ENCODE measurements at places on chromosomes 11 and 22.
A peak's percentile ranks its signal among the peaks of the same experiment; 100 is the strongest.

DNA sequence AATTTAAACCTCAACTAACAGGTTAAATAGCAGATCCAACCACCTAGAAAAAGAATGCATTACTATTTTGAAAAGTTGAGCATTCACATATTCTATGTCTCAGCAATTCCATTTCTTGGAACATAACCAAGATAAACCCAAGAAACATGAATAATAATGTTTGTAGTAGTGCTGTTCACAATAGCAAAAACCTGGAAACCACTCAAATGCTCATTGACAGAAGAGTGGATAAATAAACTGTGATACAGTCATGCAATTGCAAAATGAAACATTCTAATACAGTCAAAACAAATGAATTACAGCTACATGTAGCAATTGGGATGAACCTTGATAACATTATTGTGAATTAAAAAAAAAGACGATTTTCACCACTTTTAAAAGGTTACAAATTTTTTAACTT lies 162.8 kb upstream of the TMEM45B start:
- no peak for DNase-seq

DNA sequence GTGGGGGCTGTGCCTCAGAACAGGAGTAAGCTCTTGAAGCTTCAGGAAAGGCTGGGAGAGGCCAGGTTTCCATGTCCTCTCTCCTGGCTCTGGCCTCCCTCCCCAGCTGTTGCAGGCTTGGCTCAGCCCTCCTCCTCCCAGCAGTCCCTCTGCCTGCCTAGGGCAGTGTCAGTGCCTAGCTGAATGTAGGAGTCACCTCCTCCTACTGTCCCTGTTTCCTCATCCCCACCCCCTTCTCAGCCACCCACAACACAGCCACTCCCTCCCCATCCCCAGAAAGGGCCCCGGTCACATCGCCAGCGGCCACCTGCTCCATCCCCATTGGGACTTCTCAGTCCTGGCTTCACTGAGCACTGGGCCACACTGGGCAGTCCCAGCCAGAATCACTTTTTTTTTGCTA lies 2.9 kb upstream of the FBLN1 start:
- no peak for DNase-seq

- no peak for DNase-seq
Observed at GRCh38 chr11:128868841-128869671, 2.0 kb upstream of the KCNJ1 start.

DNA sequence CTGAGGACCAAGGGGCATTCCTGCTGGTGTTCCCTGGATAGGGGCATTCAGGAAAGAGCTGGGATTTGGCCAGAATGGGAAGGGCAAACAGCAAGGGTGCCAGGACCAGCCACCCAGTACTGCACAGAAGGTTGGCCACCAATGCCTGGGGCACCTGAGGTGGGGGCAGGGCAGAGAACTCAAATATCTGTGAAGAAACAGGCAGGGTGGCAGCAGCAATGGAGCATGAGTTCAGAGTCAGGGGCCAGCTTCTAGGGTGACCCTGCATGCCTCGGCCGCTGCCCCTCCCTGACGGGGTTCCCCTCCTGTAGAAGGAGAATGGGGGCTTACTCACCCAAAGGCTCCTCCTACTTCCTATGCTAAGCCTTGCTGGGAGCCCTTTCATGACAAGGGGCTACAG lies 79.3 kb upstream of the SHANK2 start:
- DNase-seq: no peak

- no peak for DNase-seq
Observed at GRCh38 chr11:40388097-40388818, 1071.2 kb downstream of the LRRC4C start.

DNA sequence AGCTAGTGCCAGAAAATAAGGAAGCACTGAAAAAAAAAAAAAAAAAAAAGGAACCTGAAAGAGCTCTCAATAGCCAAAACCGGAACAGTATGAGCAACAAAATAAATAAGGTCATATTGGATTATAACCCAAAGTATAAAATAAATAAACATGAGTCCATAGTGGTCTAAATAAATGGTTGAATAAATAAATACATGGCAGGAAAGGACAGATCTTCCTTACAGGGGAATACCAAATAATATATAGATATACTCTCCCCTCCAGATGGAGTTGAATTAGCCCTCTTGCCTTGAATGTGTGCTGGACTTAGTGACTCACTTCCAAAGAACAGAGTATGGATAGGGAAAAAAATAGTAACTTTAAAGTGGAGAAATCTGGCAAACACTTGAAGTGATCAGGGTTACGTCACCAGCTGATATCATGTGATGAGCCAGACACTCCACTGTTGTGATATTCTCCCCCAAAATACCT lies 14.3 kb upstream of the ARRB1 start:
- no peak for DNase-seq

- peak; percentile 67 for DNase-seq
Observed at GRCh38 chr22:33579448-33580093, 340.7 kb downstream of the LARGE1 start.

DNA sequence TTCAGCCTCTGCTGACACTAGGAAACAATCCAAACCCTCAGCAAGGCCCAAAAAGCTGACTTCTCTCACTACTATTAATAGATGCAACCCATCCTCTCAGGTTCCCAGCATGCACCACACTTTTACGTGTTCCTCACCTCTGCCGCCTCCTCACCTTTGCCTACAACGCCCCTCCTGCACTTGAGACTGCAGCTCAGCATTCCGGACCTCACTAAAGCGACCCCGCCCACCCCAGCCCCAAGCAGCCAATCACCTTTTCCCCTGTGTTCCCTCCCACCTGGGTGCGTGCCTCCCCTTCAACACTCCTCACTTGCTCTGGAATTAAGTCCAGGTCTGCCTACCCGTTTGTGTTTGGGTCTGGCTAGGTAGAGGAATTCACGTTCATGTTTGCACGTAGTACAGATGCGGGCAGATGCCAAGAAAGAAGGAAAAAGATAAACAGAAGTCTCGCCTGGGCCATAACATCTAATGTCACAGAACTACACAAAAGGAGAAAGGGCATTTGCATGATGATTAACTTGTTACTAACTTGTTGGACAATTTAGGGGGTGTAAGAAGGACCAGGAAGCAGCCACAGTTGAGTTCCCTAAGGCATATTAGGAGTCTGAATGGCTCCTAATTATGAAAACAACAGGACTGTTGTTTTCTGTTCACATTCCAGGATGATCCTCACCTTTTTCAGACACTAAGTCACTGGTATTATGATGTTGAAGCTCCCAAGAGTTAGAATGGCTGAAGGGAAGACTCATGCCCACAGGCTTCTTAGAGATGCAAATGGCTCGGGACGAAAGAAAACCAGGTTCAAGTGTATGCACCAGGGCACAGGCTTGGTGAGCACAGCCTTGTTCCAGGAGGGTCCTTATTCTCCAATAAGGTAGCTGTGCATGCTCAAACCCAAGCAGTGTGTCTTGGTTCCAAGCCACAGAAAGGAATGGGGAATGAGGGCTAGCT lies 102.2 kb downstream of the MICAL3 start:
- DNase-seq: no peak

- peak; percentile 65 for DNase-seq
Observed at GRCh38 chr22:24758164-24758799, 16.2 kb downstream of the PIWIL3 start.

GRCh38 chr11:63490551-63491239 lies at the start of gene PLAAT5:
TSS of gene PLAAT5 (minus strand) at chr11:63491167. CDS start at chr11:63491034, 133 bp downstream.
- DNase-seq: peak; percentile 59

DNA sequence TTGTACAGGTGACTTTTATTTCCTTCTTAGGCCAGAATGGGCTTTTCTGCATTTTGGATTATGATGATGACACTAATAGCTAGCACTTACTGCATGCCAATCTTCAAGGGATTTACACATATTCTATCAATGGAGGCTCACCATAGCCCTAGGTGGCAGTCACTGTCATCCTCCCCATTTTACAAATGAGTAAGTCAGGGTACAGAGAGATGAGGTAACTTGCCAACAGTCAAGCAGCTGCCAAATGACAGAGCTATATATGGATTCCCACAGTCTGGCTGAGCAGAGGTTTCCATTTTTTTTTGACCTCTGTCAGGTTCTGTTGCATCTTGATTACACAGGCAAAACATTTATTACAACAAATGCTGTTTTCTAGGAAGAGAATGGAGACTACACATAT lies 23.8 kb upstream of the C11orf96 start:
- no peak for DNase-seq

DNA sequence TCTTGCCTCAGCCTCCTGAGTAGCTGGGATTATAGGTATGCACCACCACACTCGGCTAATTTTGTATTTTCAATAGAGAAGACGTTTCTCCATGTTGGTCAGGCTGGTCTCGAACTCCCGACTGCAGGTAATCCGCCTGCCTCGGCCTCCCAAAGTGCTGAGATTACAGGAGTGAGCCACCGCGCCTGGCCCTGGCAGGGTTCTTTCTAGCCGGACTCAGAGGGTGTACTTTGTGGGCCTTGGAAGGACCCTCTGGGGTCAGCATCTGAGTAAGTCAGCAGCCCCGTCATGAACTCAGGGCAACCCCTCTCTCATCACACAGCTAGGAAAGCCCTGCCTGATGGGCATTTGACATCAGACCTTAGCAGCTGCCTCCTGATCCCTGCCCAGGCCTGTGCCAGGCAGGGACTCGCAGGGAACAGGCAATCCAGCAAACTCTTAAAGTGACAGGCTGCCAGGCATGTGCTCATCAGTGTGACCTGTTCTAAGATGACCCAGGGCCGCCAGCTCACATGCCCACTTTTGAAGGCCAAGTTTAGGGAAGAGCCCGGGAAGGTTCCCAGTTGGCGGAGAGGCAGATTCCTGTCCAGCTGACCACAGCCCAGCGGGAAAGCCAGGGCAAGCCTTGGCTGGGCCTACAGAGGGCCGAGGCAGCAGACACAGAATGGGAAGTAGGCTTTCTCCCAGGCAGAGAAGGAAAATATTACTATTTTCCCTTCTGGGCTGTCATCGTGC lies 92.9 kb downstream of the MORC2 start:
- DNase-seq: no peak

DNA sequence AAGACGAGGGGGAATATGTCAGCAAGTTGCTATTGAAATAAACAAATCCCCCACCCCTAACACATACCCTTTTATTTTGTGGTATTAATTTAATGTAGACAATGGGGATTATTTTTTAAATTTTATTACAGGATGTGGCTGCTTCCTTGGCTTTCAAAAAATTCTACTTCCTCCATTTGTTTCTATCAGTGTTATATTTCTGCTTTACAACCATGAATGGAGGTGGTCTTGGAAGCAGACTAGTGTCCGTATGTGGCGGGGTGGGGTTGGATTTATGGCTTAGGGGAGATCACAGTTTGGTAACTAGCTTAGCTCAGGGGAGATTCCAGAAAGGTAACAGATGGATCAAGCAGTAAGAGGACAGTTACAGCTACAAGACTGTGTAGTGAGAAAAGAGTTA lies 39.3 kb upstream of the PICALM start:
- no peak for DNase-seq

DNA sequence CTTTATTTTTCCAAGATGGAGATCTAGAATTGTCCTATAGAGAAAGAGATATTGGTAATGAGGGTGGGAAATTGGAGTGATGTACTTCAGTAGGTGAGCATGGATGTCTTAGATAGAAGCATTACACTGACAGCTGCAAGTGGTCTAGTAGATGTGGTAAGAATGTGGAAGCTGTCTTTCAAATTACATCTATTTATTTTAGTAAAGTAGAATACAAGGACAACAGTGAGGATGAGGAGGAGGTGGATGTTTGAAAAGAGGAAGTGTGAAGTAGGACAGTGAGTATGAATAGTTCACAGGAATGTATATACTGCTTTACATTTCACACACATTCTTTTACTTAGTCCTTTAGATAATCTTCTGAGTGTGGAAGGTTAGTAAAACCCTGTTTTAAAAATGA lies 64.2 kb downstream of the HIPK3 start:
- no peak for DNase-seq

GRCh38 chr11:46669711-46670139 lies 30.7 kb downstream of the ARHGAP1 start:
- DNase-seq: no peak

DNA sequence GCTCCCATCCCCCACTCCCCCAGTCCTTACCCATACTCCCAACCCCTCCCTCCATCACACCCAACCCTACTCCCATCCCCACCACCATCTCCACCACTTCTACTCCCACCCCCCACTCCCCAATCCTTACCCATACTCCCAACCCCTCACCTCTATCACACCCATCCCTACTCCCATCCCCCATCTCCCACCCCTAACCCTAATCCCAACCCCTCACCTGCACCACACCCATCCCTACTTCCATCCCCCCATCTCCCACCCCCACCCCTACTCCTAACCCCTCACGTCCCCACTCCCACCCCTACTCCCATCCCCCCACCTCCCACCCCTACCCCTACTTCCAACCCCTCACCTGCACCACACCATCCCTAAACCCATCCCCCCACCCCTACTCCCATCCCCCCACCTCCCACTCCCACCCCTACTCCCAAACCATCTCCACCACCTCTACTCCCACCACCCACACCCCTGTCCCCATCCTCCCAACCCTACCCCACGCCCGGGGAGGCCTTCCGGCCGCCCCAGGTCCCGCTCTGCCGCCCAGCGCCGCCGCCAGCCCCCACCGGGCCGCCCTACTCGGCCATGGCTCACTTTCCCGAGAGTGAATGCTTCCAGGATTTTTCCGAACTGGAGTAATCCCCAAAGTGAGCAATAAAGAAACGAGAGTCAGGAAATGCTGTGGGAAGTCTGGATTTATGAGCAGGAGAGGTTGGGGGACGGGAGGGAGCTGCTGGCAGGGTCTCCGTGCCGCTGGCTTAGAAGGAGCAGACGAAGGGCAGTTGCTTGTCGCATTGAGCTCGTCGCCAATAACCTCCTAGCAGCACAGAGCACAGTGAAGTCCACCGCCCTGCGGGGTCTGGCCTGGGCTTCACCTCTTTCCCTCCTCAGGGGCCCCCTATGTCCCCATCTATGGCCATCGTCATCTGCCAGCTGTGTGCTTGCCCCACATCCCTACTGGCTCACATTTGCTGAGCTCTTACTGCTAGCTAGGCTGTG lies 4.6 kb downstream of the PRG3 start:
- no peak for DNase-seq

DNA sequence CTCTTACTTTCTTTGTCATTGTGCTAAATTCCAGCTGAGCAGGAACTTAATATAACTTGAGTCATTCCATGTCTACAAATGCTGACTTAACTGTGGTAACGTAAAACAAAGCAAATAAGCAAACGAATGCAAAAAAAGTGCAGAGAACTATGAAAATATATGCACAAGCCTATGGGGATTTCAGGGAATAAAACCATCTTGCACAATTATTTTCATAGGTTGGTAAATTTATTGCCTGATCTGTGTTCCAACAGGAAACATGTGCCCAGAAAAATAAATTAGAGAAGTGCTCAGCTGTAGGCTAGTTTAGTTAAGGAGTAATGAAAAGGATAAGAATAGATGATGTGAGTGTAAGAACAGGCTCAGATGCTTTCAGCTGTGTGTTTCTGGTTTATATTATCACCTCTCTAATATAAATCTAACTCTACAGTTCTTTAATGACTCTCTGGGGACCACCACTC lies 1169.3 kb downstream of the LRRC4C start:
- DNase-seq: no peak

DNA sequence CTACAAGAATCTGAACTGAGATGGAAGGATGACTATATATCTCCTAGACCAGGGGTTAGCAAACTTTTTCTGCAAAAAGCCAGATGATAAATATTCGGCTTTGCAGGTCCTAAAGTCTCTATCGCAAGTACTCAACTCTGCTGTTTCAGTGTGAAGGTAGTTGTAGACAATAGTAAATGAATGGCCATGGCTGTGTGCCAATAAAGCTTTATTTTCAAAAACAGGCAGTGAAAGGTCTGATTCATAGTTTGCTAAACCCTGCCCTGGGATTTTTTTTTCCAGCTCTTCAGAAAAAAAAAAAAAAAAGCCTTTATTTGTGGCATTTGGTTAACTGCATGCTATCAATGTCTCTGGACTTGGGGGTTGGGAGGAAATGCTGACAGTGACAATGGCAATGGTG lies 37.5 kb downstream of the FAM227A start:
- DNase-seq: no peak
